ENCODE measurements at places on chromosomes 13 and 19. TPM values are rescaled to one million over a fixed set of nuclear protein-coding genes. Genes with fewer than 3 reads are reported as not detected.

Gene LGALS4
- 4.5 TPM for polyA plus RNA-seq

Gene PRR36
- polyA plus RNA-seq = 0.51 TPM

DNA sequence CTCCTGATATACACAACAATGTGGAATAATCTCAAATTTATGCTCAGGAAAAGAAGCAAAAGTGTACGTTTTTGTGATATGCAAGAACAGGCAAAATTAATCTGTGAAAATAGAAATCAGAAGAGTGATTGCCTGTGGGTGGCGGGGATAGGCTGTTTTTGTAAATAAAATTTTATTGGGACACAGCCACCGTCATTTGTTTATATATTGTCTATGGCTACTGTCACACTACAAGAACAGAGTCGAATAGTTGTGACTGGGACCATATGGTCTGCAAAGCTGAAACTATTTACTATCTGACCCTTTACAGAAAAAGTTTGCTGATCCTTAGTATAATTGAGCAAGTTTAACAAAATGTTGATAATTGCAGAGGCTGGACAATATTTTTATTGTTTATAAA, 269.5 kb upstream of the HTR2A start:
- no peaks in the 10 kb centered on the region for H3K36me3 ChIP-seq
- H3K27me3 ChIP-seq = no peaks in the 10 kb centered on the region
- DNase-seq = no peak
- H3K4me1 ChIP-seq = no peaks in the 10 kb centered on the region
- no peak overlapping the region for H3K4me3 ChIP-seq

DNA sequence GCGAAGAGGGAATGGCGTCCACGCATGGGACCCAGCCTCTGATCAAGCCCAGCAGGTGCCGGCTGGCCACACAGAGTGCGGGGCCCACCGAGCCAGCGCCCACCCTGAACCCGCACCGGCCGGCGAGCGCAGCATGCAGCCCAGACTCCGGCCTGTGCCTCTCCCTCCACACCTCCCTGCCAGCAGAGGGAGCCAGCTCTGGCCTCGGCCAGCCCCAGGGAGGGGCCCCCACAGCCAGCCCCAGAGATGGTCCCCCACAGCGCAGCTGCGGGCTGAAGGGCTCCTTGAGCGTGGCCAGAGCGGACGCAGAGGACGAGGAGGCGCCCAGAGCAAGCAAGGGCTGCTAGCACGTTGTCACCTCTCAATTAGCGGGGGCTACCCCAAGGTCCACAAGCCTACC, 904.5 kb downstream of the SLITRK6 start:
- H3K27me3 ChIP-seq = no peaks in the 10 kb centered on the region
- no peak overlapping the region for H3K27ac ChIP-seq
- DNase-seq = no peak

DNA sequence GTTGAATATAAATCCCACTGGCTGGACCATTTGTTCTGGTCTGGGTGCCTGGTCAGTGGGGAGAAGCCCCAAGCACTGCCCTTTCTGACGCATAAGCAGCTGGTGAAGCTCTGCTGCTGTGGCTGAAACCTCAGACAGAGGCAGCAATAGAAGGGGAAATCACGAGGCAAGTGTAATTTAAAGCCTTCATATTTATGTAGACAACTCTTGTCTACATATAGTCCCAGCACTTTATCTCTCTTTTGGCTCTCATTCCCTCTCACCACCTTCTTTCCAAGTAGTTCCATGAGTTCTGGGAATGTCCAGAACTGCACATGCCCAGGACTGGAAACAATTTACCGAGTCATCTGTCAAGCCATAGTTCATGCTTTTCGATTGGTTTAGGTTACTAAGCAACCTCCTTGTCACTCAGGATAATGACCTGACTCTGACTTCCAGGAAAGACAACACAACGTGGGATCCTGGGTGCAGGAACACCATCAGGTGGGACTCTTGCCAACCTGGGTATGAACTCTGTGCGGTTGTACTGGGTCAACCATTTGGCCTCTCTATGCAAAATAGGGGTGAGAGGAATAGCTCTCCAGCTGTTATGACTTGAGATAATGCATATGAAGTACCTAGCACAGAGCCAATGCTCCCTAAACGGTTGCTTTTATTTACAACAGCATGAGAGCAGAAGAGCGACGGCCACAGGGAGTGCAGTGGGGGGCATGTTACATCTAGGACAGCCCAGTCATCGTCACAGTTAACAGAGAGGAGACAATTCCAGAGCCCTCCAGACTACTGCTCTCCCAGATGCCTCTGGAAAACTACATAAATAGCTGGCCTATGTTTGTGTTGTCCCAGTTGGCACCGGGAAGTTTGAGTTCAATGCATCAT, 321.9 kb downstream of the FOXO1 start:
- DNase-seq = no peak
- no peaks in the 10 kb centered on the region for H3K27me3 ChIP-seq
- no peak overlapping the region for H3K4me3 ChIP-seq
- H3K27ac ChIP-seq = no peak overlapping the region
- no peaks in the 10 kb centered on the region for H3K4me1 ChIP-seq

DNA sequence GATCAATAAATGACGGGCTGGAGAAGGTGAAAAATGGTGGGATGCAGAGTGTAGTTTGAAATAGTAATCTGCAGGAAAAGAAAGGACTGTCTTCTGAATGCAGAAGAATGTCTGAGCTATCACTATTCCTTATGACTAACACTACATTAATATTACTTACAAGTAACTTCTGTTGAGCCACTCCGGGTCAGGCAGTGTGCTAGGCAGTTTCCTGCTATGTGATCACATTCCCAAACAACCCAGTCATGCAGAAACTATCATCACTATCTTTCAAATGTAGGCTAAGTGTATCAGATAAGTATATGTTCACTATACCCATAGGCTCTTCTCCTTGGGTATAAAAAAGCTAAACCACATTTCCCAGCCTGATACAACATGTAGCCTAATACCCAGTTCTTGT, 6.6 kb downstream of the ZNF599 start:
- H3K36me3 ChIP-seq = peaks cover 42% of the 10 kb centered on the region
- H3K4me1 ChIP-seq = no peaks in the 10 kb centered on the region
- no peak overlapping the region for H3K27ac ChIP-seq
- DNase-seq = no peak
- no peaks in the 10 kb centered on the region for H3K27me3 ChIP-seq

Gene LHB
- 6.0 TPM for polyA plus RNA-seq

Gene ZNF284
- polyA plus RNA-seq = 2.0 TPM

Gene ACP5
- 9.0 TPM for polyA plus RNA-seq

Gene NMRK2
- 1.8 TPM for polyA plus RNA-seq

GRCh38 chr19:18776288-18776594, 14.9 kb downstream of the COMP start:
- no peaks in the 10 kb centered on the region for H3K36me3 ChIP-seq
- no peak overlapping the region for H3K27ac ChIP-seq
- H3K4me1 ChIP-seq = no peaks in the 10 kb centered on the region
- no peak for DNase-seq
- H3K4me3 ChIP-seq = no peak overlapping the region

- DNase-seq = no peak
- no peak overlapping the region for H3K27ac ChIP-seq
- no peaks in the 10 kb centered on the region for H3K4me1 ChIP-seq
- H3K4me3 ChIP-seq = no peak overlapping the region
These were observed 318.4 kb upstream of the OBI1 start for GRCh38 chr13:78977311-78977710.

Gene KIR2DL1
- polyA plus RNA-seq = 0.15 TPM

- no peaks in the 10 kb centered on the region for H3K4me1 ChIP-seq
- DNase-seq = no peak
- H3K27ac ChIP-seq = no peak overlapping the region
- no peaks in the 10 kb centered on the region for H3K36me3 ChIP-seq
These were observed 820.5 kb upstream of the ATXN8OS start for GRCh38 chr13:69287050-69287698.

DNA sequence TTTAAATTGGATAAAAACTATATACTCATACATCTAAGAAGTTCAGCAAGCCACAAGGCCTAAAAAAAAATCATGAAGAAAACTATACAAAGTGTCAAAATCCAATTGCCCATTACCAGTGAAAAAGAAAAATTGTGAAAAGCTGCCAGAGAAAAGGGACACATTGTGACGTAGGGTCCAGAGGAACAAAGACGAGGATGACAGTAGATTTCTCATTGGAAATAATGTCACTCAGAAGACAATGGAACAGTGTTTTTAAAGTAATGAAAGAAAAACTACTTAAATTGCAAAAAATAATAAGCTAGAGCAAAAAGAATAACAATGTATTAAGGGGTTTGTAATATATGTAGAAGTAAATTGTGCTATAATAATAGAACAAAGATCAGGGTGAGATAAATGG, 195.2 kb downstream of the EFNB2 start:
- H3K36me3 ChIP-seq = no peaks in the 10 kb centered on the region
- no peak for DNase-seq
- H3K27me3 ChIP-seq = no peaks in the 10 kb centered on the region

All from adrenal gland (tissue), 19 donors.